ENCODE measurements at places on chromosomes 7 and 10.

DNA sequence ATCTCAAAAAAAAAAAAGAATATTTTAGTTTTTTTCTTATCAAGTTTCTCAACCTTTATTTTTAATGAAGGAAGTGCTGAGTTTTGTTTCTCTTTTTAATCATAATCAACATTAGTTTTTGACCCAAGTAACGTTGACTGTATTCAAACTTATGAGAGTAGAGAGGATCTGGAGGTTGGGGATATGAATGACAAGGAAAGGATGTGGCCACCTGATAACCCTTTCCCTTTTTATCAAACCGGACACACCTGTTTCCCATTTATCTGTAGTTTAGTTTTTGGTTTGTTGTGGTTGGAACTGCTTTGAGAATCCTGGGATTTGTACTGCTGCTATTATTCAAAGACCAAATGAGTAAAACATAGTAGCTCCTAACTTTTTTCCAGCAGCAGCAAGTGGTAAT is 38.6 kb downstream of the HACD1 start:
- no peak for DNase-seq

DNA sequence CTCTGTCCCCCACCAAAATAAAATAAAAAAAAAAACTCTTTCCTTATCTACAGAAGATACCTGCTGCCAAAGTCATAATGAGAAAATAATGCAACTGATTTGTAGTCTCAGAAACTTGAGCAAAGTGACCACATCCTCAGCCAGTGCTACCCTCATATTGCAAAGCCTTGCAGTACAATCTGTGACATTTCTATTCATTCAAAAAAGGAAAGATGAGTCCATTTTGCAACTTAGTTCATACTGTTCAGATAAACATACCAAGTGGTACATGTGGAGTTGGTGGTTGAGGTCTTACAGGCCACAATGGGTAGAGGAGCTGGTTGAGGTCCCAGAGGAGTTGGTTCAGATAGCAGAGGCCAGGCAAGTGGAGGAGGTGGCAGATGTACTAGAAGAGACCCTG is 6.5 kb upstream of the EIF5AL1 start:
- DNase-seq: no peak

DNA sequence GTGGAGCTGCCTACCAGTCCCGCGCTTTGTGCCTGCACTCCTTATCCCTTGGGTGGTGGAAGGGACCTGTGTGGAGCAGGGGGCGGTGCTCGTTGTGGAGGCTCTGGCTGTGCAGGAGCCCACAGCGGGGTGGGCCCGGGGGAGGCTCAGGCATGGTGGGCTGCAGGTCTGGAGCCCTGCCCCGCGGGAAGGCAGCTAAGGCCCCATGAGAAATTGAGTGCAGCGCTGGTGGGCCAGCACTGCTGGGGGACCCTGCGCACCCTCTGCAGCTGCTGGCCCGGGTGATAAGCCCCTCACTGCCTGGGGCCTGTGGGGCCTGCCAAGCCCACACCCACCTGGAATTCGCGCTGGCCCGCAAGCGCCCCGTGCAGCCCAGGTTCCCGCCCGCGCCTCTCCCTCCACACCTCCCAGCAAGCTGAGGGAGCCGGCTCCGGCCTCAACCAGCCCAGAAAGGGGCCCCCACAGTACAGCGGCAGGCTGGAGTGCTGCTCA is 859.6 kb upstream of the KCND2 start:
- no peak for DNase-seq

DNA sequence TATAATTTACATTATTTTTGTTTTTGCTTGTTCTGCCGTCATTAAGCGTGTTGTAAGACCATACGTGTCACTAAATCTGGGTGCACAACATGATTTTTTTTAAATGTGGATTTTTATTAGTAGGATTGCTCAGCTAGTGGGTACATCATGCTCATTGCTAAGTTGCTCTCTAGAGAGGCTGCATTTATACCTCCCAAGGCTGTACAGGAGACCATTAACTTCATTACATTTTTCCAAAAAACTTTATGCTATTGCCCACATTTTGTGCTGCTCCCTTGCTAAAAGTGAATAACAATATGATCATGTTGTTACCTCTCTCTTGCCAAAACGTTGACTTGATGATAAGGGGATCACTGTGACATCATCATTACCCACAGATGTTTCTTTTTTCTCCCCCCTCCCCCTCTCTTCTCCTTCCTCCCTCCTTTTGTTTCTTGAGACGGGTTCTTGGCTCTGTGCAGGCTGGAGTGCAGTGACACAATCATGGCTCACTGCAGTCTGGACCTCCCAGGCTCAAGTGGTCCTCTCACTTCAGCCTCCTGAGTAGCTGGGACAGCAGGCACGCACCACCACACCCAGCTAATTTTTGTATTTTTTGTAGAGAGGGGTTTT is 65.1 kb downstream of the BMPR1A start:
- DNase-seq: no peak

DNA sequence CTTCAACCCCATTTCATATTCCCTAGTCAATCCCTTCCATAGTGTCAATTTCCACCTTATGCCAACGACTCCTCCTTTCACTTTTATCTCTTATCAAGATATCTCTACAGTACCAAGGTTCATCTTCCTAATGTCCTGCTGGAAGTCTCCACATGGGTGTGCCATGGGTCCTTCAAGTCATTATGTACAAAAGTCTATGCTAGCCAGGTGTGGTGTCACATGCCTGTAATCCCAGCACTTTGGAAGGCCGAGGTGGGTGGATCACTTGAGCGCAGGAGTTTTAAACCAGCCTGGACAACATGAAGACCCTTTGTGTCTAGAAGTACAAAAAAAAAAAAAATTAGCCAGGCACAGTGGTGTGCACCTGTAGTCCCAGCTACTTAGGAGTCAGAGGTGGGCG is 47.6 kb downstream of the PRTFDC1 start:
- no peak for DNase-seq

- DNase-seq: no peak
Measured at GRCh38 chr7:330511-331230, 40.7 kb downstream of the FOXL3 start.

DNA sequence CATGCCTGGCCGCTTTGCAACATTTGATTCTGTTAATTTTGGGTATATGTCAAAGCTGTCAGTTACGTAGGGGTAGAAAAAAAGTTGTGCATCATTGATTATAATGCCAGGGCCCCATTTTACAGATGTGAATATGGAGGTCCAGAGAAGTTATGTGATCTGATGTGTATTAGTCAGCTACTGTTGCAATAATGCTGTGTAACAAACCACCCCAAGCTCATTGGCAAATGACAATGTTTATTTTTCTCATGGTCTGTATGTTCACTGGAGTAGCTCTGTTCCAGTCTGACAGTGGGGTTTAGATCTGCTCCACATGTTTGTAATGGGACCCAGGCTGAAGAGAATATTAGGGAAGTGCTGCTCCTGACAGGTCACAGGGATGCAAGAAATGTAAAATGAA is 19.2 kb downstream of the TBXAS1 start:
- DNase-seq: no peak

GRCh38 chr7:128074736-128075135 is 43.5 kb upstream of the LRRC4 start:
- DNase-seq: no peak

DNA sequence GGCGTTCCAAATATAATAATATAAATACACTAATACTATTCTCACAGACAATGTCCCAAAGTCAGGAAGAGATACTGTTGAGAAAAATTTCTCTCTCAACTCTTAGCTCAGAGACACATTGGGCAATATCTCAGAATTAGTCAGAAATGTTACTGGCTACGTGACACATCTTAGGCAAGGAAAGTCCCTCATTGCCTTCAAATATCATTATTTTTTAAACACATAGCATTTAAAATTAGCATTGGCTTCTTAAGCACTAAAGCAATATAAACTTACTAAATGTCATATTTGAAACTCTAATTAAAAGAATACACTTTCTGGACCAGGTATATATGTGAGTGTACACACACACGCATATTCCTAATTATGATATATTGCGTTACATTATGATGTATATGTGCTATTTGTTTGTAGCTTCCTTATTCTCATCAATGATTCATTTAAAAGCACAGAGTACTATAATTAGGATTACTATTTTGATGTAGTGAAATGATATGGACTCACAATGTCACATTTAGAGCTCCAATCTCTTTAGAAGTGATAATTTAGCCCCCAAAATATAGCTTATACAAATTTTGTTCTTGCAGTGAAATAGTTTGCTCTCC is 255.8 kb downstream of the TWIST1 start:
- no peak for DNase-seq

DNA sequence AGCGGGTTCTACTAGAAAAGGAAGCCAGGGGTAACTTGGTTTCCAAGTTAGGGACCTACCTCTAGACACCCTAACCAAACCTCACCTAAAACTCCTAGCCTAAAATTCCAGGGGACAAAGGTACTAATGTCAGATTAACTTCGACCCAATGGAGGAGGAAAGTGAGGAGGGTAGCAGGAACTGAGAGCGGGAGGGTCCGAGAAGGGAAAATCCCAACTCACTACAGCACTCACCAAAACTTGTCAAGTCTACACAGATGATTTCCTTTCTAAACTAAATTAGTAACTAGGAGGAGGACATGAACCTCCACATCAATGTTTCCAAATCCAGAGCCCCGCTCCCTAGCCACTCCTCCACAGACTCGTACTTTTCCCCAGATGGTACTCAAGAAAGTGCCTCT is 22.6 kb downstream of the CHCHD3 start:
- no peak for DNase-seq
